ENCODE measurements at places on chromosomes 16 and 17. TPM values are rescaled to one million over a fixed set of nuclear protein-coding genes. Genes with fewer than 3 reads are reported as not detected.

MYL4 gene
- total RNA-seq = 36.7 TPM

KRTAP4-11 gene
- 0.79 TPM for total RNA-seq

TLCD2 gene
- 4.6 TPM for total RNA-seq

STX1B gene
- total RNA-seq = 0.89 TPM

NUP88 gene
- total RNA-seq = 56.1 TPM

CCL17 gene
- total RNA-seq = 0.49 TPM

CAMKK1 gene
- total RNA-seq = 6.1 TPM

SRSF2 gene
- 99.6 TPM for total RNA-seq

PLEKHG4 gene
- 16.1 TPM for total RNA-seq

KRTAP9-8 gene
- total RNA-seq = 8.5 TPM

MPV17L gene
- 3.9 TPM for total RNA-seq

DNA sequence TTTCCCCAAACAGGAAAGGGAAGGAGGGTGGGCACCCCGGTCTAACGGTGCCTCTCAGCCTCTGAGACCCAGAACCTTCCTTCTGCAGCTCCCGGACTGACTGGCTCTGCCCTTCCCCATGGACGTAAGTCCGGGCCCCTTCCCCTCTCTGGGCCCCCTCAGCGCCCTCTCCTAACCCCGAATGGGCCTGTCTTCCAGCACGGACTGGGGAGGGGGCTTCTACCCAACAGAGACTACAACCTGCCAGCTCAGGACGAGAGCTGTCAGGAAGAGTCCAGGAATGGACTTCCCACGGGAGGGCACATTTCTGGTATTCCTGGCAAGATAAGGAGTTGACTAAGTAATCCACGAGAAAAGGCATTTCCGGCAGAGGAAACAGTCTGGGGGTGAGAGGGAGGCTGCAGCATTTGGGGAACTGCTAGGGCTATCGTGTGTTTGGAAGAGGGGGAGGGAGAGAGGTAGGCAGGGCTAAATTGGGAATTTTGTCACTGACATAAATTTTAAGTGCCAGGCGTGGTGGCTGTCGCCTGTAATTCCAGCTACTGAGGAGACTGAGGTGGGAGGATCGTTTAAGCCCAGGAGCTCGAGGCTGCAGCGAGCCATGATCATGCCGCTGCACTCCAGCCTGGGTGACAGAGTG, 12.1 kb upstream of the ALDOA start:
- DNase-seq = no peak

- no peak for DNase-seq
These were observed 20.2 kb downstream of the ENPP7 start for GRCh38 chr17:79750650-79751545.

GRCh38 chr17:1275962-1276736, 3.3 kb upstream of the TRARG1 start:
- no peak for DNase-seq

- DNase-seq = no peak
These were observed 531 bp upstream of the CDH1 start for GRCh38 chr16:68736561-68736960.

DNA sequence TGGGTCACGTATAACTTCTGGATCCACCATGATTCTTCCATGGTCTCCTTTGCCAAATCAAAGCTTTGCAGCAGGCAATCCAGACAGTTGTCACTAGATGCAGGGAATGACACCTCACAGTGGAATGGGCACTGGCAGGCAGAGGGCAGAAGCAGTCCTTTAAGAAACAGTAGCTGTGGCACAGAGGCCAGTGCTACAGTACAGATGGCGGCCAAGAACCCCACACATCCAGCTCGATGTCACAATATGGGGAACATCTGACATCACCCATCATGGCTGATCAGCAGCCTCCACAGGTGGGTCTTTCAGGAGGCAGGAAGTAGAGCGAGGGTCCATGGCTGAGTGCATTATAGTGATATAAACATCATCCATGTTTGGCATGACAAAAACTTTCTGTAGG, 18.8 kb upstream of the ERN1 start:
- no peak for DNase-seq

- DNase-seq = no peak
These were observed 59.8 kb downstream of the PGS1 start for GRCh38 chr17:78438271-78438691.

- no peak for DNase-seq
These were observed 6.9 kb downstream of the PHAF1 start for GRCh38 chr16:67116388-67117311.

DNA sequence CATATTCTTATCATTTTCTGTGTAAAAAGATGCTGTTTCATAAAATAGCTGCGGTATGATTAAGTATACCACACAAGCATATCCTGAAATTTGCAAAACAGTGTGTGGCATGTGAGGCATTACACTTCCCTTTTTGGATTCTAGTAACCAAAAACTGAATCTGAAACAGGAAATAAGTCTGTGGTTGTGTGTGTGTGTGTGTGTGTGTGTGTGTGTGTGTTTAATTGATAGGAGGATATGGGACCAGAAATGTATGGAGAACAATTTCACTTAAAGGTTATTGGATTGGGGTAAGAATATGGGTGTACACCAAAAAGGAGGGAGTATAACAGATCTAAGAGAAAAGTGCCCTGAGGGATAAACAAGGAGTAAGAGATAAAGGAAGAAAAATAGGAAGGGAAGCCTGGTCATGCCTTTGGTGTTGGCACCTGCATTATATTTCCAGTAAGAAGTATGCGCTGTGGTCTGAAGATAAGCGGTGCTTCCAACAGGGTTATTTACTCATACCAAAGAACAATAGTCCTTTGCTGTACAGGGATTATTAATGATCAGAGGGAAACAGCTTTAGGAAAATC, 4.0 kb downstream of the LYRM1 start:
- no peak for DNase-seq

DNA sequence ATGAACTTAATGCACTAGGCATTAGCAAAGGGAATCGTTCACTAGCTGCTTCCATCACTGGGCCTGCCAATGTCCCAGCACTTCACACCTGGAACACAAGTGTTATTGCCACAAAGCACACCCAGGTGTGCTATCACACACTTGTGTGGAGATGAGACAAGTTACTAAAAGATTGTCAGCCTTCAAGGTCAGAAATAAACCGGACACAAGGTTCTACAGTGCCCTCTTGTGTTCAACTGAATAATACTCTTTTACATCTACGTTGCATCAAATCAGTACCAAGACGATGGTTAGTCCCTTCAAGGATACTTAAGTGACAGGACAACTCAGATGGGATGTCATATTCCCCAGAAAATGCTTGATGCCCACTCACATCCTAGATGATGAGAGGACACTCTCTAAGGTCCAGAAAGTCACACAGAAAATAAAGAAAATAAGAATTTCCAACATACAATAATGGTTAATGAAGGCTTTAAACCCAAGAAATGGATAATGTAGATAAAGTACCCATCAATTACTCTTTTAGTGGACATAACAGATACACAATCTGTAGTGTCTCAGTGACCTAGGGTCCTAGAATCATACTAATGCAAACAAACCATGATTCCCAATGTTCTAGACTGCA, 16.4 kb upstream of the GLG1 start:
- peak; percentile 5 for DNase-seq

DNA sequence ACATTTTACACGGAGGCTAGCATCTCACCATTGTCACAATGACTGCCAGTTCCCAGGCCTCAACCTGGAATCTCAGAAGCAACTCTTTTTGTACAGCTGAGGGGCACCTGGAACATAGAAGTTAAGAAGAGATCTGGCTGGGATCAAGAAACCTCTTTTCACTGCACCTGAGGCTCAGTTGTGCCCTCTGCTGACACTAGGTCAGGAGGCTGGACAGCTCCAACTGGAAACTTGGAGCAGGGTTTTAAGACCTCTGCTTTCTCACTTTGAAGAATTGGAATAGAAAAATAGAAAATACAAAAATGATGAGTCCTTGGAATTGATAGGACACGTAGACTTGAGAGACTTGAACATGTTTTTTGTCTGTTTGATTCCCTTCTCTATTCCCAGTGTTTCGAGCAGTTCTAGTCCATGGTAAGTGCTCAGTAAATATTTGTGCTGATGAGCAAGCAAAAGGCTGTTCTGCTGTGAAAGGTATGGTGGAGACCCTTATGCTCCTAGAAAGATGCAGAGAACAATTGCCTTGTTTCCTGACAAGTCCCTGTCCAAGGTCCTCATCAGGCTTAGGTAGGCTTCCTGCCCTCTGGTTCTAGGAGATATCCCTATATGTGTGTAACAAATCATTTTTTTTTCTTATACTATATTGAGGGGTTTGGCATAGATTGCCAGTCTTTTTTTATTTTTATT, 13.6 kb upstream of the PPM1D start:
- no peak for DNase-seq

- no peak for DNase-seq
These were observed 12.6 kb upstream of the MRPL38 start for GRCh38 chr17:75917141-75917916.

- DNase-seq = no peak
These were observed 5.1 kb downstream of the FOXF1 start for GRCh38 chr16:86515413-86515776.

GRCh38 chr17:72387487-72387886, 266.7 kb downstream of the SOX9 start:
- DNase-seq = no peak

GRCh38 chr16:12583237-12583897, 220.3 kb downstream of the CPPED1 start:
- DNase-seq = no peak

GRCh38 chr16:52581530-52581929, 34.6 kb upstream of the TOX3 start:
- DNase-seq = no peak

DNA sequence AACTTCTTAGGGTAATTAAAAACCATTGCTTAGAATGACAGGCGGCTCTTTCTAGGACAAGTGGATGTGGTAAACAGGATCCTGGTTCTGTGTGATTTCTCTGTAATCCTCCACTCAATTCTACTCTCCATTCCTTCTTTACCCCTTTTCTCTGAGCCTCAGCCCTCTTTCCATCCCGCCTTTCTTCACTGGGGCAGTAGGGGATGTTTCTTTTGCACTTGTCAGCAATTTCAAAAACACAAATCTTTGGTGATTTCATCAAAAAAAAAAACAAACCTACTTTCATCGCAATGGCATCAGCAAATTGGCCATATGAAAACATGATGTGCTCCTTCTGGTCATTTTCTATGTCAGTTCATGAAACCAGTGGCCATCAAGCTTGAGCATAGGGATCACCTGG, 104.6 kb downstream of the CDK5R1 start:
- no peak for DNase-seq

DNA sequence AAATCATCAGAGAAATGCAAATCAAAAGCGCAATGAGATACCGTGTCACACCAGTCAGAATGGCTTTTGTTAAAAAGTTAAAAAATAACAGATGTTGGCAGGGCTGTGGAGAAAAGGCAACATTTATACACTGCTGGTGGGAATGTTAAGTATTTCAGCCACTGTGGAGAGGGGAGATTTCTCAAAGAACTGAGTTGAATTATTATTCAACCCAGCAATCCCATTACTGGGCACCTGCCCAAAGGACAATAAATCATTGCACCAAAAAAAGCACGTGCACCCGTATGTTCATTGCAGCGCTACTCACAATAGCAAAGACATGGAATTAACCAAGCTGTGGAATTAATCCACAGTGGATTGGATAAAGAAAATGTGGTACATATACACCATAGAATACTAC, 204.7 kb downstream of the HS3ST4 start:
- peak; percentile 10 for DNase-seq

DNA sequence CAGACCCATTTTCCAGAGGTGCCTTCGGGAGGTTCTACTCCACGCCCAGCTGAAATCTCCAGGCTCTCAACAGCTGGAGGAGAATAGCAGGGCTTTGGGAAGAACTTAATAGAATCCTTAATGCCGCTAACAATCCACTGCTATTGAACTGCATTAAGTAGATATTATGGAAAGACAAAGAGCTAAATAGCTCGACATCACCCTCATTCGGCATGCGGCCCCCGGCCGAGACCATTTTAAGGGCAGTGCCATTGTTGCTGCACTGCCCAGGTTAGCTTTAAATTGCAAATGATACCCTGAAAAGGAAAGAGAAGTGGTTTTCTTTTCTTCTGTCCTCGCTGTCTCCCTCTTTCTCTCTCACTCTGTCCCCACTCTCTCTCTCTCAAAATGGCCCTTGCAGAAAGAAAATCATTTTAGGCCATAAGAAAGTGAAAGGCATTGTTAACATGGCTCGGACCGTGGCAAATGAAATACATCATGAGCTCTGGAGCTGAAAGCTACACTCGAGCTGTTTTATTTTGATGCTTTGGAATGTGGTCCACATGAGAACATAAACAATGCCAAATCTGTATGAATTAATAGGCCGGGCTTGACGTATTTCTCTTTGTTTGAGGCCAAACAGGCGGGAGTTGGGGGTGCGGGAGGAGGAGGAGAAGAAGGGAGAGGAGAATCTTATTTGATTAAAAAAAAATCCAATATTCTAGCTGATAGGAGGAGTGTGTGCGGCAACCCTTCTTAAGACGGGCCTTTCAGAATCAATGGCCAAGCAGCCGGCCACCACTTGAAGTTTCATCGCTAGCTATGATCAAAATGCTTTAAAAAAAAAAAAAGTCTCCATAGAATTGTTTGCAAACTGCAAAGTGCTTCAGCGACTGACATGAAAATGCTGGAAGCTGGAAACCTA, 298.8 kb upstream of the IRX3 start:
- peak; percentile 12 for DNase-seq

- no peak for DNase-seq
These were observed 75.2 kb upstream of the TRAP1 start for GRCh38 chr16:3792472-3793012.

DNA sequence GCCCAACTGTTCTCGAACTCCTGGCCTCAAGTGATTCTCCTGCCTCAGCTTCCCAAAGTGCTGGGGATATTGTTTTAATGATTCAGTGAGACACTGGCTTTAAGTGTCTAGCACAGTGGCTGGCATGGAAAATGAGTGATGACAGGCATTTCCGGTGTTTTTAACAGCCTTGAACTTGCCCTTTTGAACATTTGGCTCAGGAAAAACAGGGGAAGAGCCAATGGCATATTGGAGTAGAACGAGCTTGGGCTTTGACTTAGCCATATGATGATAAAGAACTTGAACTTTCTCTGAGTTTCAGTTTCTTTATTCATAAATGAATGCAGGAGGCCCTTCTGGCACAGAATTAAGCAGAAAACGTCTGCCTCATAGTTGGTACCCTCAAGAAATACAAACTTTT, 145.0 kb upstream of the HS3ST4 start:
- no peak for DNase-seq

- DNase-seq = no peak
These were observed 19.0 kb downstream of the PPM1D start for GRCh38 chr17:60618854-60619526.

DNA sequence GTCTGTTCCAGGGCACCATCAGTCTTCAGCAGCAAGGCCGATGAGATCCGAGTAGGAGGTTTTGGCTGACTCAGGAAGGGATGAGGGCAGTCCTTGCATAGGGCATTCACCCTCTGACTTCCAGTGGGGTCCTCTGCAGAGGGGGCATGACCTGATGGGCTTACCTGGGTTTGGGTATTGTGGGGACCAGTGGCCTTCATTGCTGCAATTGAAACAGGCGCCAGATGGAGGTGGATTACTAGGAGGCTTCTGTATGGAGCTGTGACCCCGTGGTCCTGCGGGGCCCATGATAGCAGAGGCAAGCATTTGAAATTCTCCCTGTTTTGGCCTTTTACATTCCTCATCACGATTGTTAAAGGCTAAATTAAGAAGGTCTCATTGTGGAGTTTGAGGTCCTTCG, 2448.7 kb downstream of the TP53TG3F start:
- DNase-seq = no peak
